Left lobe of liver (tissue), 2 donors: ENCODE measurements at places on chromosomes 13 and 19.

GRCh38 chr13:25109341-25109740, 13.4 kb downstream of the PABPC3 start:
- DNase-seq = no peak

- DNase-seq = no peak
These were observed 4.8 kb downstream of the CIB3 start for GRCh38 chr19:16168465-16169081.

GRCh38 chr19:46125447-46125846, 959 bp upstream of the IGFL3 start:
- no peak for DNase-seq

GRCh38 chr19:42816894-42817293, 51.4 kb upstream of the PSG8 start:
- DNase-seq = no peak

GRCh38 chr19:18167975-18168645, 5.5 kb upstream of the IFI30 start:
- DNase-seq = peak; percentile 53

DNA sequence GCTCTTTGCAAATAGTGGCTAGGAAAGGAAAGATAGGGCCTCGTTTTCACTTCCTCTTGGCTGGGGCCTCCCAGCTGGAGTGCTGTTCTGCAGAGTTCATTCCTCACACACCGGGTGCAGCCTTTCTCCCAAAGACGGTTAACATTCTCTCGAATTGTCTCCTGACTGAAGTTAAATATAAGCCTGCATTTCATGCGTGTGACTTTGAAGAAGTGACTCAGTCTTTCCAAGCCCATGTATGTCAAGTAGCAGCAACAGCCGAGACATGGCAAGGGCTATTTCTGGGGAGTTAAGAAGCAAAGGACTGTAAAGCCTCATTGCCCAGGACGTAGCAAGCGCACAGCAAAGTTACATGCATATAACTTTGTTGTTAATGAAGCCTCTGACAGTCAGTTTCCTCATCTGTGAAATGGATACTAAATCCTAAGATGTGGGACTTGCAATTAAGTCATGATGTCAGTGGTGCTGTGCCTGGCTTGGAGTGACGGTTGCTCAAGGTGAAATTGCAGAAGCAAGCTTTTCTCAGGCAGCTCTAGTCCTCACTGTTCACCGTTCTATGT, 502.4 kb downstream of the MYO16 start:
- DNase-seq = no peak

GRCh38 chr13:30934381-30934780, 1.9 kb downstream of the TEX26 start:
- DNase-seq = no peak

GRCh38 chr13:113565526-113566226, 18.9 kb upstream of the TFDP1 start:
- DNase-seq = peak; percentile 33
